ENCODE measurements at places on chromosomes 12 and 14.

GRCh38 chr14:84272290-84272721 lies 1257.6 kb upstream of the FLRT2 start:
- DNase-seq, result no peak

- DNase-seq, result no peak
Observed at GRCh38 chr12:120830052-120830940, 73.9 kb downstream of the SPPL3 start.

DNA sequence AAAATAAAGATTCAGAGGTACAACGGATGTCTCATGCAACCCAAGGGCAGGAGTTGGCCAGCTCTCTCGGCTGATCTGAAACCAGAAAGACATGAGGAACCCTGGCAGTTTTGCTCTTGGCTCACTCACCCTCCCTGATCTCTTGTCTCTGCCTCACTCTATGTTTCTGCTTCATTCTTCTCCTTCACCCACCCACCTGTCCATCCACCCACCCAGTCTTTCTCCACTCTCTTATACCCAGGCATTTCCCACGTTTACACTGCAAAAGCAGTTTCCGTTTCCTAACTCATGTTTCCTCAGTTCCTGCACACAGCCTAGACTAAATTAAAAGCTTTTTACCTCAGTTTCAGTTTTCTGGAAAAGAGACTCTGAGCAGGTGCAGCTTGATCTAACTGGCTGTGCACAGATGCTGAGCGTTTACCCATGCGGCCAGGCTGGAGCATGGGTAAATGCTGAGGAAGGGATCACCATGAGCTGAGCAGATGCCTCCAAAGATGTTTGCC lies 157.6 kb downstream of the PRKCH start:
- DNase-seq, result no peak

DNA sequence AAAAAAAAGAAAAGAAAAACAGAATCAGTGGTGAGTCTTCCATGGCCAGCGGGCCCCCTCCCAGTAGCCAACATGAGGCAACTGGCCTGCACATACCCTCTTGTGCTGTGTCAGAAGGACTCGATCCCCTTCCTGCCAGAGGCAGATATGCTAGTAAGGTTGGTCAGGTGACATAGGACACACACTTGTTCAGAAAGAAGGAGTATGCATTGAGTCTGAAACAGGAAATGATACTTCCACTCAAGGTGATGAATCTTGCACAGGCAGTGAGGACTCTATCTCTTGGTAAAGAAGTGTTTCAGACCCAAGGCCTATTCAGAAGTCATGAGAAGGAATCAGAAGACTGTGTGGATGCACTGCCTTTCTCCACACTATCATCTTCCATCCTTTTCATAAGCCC lies 269.7 kb upstream of the FAR2 start:
- no peak for DNase-seq

- no peak for DNase-seq
Observed at GRCh38 chr14:37472906-37473305, 122.1 kb downstream of the FOXA1 start.

GRCh38 chr12:117857632-117858612 lies 110.9 kb downstream of the KSR2 start:
- peak; percentile 47 for DNase-seq

GRCh38 chr12:131603939-131604795 lies 106.7 kb upstream of the SFSWAP start:
- DNase-seq, result no peak

- no peak for DNase-seq
Observed at GRCh38 chr12:73421832-73422231, 1115.8 kb upstream of the ATXN7L3B start.

DNA sequence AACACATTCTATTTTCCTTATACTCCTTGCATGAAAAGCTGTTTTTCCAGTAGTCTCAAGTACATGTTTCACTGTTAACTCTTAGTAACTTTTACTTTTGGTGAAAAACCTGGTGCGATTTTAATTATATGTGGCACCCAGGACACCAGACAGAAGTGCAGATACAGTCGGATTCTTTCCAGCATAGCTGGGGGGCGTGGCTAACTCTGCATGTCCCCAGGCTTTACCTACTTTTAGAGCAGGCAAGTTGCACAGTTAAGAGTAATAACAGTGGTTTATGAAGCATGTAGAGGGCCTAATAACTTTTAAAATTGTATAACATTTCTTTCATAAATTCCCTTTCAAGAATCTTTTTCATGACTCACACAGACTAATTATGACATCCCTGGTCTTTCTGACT lies 70.7 kb downstream of the HSD17B6 start:
- DNase-seq, result no peak

- DNase-seq, result no peak
Observed at GRCh38 chr12:89372584-89373370, 20.5 kb upstream of the DUSP6 start.

DNA sequence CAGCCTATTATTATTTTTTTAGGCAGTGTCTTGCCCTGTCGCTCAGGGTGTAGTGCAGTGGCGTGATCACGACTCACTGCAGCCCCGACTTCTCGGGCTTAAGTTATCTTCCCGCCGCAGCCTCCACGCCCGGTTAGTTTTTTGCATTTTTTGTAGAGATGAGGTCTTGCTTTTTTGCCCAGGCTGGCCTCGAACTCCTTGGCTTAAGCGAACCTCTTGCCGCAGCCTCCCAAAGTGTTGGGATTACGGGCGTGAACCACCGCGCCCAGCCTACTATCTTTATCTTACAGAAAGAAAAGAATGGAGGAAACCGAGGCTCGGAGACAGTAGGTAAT lies 507 bp upstream of the PTPN11 start:
- DNase-seq, result no peak

DNA sequence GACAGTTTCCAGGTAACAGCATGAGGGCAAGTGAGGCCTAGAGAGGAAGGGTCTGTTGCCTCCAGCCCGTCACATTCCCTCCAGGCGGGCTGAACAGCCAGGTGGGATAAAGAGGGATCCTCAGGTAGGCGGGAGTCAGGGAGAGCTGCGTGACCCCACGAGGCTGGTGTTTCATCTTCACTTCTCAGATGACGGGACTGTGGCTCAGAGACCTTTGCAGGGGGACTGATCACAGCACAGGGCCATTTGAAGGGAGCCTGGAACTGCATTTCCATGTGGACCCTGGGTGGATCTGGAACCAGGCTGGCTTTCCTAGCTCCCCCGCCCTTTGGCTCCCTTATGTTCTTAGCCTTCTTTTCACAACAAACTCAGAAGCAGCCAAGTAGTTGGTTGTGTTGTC lies 37.4 kb downstream of the SH2B3 start:
- no peak for DNase-seq

- no peak for DNase-seq
Observed at GRCh38 chr12:13882176-13882575, 99.2 kb downstream of the GRIN2B start.

GRCh38 chr12:127459687-127460086 lies 807.3 kb upstream of the TMEM132C start:
- DNase-seq, result no peak

DNA sequence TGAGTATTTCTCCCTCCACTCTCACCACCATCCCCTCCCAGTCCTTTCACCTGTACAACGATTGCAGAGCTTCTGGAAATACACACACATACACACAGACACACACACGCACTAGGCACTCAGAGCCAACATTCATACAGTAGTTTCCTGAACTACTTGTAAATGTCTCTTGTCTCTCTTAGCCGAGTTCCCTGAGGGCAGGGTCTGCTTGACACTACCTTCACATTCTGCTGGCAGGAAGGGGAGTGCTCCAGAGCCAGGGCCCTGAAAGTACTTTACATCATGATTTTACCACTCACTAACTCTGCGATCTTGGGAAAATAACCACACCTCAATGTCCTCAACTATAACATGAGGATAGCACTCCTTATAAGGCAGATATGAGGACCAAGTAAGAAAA lies 82.7 kb downstream of the GAS2L3 start:
- DNase-seq, result no peak

DNA sequence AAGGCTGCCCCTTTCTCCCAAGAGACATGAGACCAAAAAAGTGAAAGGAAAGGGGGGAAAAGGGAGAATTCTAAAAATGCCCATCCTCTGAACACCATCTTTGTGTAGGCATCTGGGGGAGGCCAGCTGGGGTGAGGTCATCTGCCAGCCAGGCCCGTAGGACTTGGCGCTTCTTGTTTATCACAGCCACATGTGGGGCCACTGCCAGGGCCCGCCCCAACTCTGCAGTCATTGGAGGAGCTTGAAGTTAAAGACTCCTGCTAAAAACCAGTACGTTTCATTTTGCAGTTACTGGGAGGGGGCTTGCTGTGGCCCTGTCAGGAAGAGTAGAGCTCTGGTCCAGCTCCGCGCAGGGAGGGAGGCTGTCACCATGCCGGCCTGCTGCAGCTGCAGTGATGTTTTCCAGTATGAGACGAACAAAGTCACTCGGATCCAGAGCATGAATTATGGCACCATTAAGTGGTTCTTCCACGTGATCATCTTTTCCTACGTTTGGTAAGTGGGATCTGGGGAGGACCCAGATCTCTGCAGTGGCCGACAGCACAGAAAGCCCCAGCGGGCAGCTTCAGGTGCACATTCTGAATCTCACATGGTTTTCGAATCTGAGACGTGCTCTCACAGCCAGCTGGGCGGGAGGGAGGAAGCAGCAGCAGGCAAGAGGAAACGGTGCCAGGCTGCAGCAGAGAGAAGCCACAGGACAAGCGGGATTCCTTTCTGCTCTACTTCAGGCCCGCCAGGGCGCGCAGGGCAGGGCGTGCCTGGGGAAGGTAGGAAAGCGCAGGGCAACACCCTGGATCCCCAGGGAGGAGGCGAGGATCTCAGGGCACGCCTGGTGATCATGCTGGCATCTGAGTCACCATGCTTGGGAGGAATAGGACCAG lies at the start of gene P2RX7:
Gene P2RX7, plus strand, starts transcription at position 276 of the 881 bp plus-strand sequence. Its CDS starts 95 bp downstream, at position 371.
- peak; percentile 71 for DNase-seq

GRCh38 chr12:8027856-8028255 lies 4.7 kb upstream of the FOXJ2 start:
- no peak for DNase-seq

- peak; percentile 78 for DNase-seq
Observed at GRCh38 chr14:100692859-100693558, 33.7 kb upstream of the DLK1 start.

- DNase-seq, result no peak
Observed at GRCh38 chr14:90514015-90514398, 117.2 kb downstream of the CALM1 start.

DNA sequence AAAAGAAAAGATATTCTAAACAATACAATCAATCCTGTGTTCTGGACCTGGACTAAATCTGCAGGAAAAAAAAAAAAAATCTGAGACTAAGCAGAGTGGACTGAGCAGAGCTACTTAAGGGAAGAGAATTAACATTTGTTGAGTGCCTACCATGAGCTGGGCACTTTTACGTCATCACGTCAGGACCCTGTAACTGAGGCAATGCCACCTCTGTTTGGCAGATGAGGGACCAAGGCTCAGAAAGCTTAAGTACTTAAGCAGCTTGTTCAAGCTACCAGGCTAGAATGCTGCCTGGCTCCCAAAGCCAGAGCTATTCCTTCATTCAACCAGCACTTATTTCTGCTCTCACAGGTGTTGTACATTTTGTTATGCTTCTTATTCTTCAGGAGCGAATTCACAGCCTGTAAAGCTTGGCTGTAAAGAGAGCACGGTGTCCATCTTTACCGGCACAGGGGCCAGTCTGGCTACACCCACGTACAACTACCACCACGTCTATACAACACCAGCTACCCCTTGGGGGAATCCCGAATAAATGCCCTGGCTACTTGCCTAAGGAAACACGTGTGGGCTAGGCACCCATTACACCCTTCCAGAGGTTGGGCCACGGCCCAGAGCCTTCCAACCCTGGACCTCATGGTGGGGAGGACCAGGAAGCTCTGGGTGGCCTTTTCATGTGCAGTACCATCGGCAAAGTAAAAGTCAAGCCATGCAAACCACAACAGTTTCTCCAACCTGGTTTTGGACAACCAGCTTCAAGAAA lies 27.0 kb downstream of the TMCC3 start:
- no peak for DNase-seq

DNA sequence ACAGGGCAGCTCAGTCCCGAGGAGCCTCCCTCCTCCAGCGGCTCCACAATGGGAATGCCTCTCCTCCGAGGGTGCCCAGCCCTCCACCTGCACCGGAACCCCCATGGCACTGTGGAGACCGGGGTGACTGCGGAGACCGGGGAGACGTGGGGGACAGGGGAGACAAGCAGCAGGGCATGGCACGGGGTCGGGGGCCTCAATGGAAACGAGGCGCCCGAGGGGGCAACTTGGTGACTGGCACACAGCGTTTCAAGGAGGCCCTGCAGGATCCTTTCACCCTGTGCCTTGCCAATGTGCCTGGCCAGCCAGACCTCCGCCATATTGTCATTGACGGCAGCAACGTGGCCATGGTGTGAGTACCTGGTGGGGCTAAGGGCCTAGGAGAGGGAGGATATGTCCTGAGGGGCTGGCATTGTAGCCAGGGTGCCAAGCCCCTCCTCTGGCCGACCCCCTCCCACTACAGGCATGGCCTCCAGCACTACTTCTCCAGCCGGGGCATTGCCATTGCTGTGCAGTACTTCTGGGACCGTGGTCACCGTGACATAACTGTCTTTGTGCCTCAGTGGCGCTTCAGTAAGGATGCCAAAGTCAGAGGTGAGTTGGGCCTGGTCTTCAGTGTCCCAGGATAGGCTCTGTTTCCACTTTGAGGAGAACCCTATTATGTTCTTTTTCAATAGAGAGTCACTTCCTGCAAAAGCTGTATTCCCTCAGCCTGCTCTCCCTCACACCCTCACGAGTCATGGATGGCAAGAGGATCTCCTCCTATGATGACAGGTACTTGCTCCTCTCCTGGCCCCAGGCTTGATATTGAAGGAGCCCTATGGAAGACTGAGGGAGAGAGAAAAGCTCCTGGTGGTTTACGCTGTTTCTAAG lies 2.7 kb downstream of the KHNYN start:
- no peak for DNase-seq

DNA sequence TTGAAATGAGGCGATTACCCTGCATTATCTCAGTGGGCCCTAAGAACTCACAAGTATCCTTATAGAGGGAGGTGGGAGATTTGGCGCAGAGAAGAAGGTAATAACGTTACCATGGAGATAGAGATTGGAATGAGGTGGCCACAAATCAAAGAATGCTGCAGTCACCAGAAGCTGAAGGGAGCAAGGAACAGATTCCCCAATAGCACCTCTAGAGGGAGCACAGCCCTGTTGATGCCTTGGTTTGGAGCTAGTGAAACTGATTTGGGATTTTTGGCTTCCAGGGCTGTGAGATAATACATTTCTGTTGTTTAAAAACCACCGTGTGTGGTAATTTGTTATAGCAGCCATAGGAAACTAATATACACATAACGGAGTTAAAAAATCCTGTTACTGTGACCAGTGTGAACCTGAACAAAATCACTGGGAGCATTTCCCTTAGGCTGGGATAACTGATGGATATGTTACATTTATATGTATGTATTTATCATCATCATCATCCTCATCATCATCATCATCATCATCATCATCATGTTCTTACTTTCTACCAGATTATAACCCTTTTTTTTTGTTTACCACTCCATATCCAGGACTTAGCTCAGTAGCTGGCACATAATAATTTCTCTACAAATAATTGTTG lies 100.3 kb downstream of the LIN7A start:
- DNase-seq, result peak; percentile 74
